ENCODE measurements at places on chromosomes 2 and 18. TPM values are rescaled to one million over a fixed set of nuclear protein-coding genes. Genes with fewer than 3 reads are reported as not detected.

The NOSTRIN gene
- 12.5 TPM for total RNA-seq

- peaks cover 12% of the 10 kb centered on the region for H3K4me1 ChIP-seq
- H3K27ac ChIP-seq, result peak overlapping the region; percentile 37
- H3K36me3 ChIP-seq, result no peaks in the 10 kb centered on the region
- no peak for DNase-seq
- H3K4me3 ChIP-seq, result no peak overlapping the region
Observed at GRCh38 chr2:209472112-209472832, 48.4 kb downstream of the MAP2 start.

GRCh38 chr18:9508446-9509025 is 33.2 kb downstream of the RALBP1 start:
- H3K27ac ChIP-seq, result no peak overlapping the region
- H3K4me3 ChIP-seq, result no peak overlapping the region

- no peak for DNase-seq
- no peak overlapping the region for H3K4me3 ChIP-seq
- no peak overlapping the region for H3K27ac ChIP-seq
- no peaks in the 10 kb centered on the region for H3K36me3 ChIP-seq
Observed at GRCh38 chr18:998936-999335, 94.3 kb downstream of the ADCYAP1 start.

DNA sequence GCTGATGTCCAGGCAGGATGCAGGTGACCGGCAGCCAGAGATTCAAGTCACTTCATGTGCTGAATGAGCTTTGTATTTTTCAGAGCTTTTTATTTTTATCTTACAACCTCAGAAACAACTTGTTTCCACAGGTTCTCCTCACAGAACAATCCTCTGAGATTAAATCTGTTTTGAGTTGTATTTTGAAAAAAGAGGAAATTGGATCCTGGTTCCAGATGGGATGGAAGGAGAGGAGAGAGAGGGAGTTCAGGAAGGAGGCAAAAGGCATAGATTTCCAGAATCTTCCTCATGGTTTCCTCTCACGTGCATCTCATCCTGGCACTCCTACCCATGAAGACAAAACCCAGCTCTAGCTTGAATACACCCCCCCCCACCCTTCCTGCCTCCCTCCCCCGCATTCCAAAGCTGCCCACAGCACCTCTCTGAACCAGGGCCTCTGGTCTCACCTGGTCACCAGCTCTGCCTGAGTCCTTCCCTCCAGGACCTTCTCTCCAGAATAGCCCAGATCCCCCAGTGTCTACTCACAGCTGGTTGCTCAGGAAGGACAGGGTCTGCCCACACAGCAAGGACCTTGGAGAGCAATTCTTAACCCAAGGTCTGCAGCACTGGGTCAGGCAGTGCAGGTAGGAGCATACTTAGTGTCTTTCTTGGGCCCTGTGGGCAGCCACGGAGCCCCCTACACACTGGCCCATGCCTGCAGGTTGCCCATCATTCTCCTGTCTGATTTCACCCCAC is 104.7 kb downstream of the ZFP36L2 start:
- peaks cover 1% of the 10 kb centered on the region for H3K4me1 ChIP-seq
- H3K27ac ChIP-seq, result no peak overlapping the region
- H3K4me3 ChIP-seq, result no peak overlapping the region
- DNase-seq, result no peak

- no peak overlapping the region for H3K27ac ChIP-seq
- no peak overlapping the region for H3K4me3 ChIP-seq
- no peak for DNase-seq
- H3K4me1 ChIP-seq, result no peaks in the 10 kb centered on the region
- no peaks in the 10 kb centered on the region for H3K36me3 ChIP-seq
Observed at GRCh38 chr18:6606411-6607085, 123.0 kb upstream of the ARHGAP28 start.

The CHRND gene
- not detected for total RNA-seq
